ENCODE measurements at places on chromosomes 3 and 15. TPM values are rescaled to one million over a fixed set of nuclear protein-coding genes. Genes with fewer than 3 reads are reported as not detected.

DNA sequence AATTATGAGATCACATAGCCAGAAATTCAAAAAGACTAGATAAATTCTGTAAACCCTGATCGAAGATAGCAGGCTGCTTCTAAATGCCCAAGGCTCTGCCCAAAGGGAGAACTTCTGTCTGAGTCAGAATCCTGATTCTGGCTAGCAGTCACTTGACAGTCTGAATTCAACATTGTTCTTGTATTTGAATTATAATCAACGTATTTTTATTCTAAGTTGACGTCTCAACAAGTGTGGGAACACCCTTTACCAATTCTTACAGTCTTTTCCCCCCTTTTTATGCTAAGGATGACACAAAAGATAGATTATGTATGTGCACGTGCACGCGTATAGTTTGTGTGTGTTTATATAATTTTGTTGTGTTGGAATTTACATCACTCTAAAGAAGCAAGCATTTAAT lies 552.8 kb downstream of the NAALADL2 start:
- peaks cover 22% of the 10 kb centered on the region for H3K4me1 ChIP-seq
- H3K36me3 ChIP-seq = no peaks in the 10 kb centered on the region
- peak overlapping the region; percentile 60 for H3K27ac ChIP-seq
- H3K4me3 ChIP-seq = peak overlapping the region; percentile 26
- H3K27me3 ChIP-seq = no peaks in the 10 kb centered on the region

- no peaks in the 10 kb centered on the region for H3K4me1 ChIP-seq
- H3K27ac ChIP-seq = no peak overlapping the region
- no peak overlapping the region for H3K4me3 ChIP-seq
- no peaks in the 10 kb centered on the region for H3K36me3 ChIP-seq
Measured at GRCh38 chr3:183340222-183340621, 87.2 kb downstream of the B3GNT5 start.

DNA sequence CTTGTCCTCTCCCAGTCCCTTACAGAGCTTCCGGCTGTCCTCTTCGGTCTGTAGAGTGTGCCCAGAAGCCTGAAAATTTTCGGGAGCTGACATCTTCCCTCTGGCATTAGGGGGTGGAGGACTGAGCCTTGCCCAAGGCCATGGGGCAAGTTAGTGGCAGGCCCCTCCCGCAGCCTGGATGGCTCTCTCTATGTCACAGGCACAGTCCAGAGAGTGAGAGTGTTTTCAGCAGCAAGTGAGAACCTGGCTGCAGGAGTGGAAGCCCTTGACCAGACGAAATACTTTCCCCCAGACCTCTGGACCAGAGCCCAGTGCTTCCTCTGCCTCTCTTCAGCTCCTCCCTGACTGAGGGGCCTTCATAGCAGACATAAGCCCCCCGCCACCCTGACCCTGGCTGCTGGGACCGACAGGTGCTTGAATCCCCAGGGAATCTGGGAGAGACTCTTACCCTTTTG lies 50.5 kb upstream of the SEC22A start:
- H3K27me3 ChIP-seq = no peaks in the 10 kb centered on the region
- H3K27ac ChIP-seq = no peak overlapping the region

The U2SURP gene
- 85.0 TPM for total RNA-seq

- H3K4me1 ChIP-seq = no peaks in the 10 kb centered on the region
- DNase-seq = peak; percentile 68
- H3K27ac ChIP-seq = no peak overlapping the region
- no peaks in the 10 kb centered on the region for H3K36me3 ChIP-seq
- peaks cover 39% of the 10 kb centered on the region for H3K27me3 ChIP-seq
Measured at GRCh38 chr3:12885583-12885930, 44.2 kb upstream of the RPL32 start.
